ENCODE measurements at places on chromosomes 13 and 19. TPM values are rescaled to one million over a fixed set of nuclear protein-coding genes. Genes with fewer than 3 reads are reported as not detected.
A peak's percentile ranks its signal among the peaks of the same experiment; 100 is the strongest.

- DNase-seq: peak; percentile 53
Measured at GRCh38 chr19:16252459-16253205, 54.9 kb downstream of the AP1M1 start.

DNA sequence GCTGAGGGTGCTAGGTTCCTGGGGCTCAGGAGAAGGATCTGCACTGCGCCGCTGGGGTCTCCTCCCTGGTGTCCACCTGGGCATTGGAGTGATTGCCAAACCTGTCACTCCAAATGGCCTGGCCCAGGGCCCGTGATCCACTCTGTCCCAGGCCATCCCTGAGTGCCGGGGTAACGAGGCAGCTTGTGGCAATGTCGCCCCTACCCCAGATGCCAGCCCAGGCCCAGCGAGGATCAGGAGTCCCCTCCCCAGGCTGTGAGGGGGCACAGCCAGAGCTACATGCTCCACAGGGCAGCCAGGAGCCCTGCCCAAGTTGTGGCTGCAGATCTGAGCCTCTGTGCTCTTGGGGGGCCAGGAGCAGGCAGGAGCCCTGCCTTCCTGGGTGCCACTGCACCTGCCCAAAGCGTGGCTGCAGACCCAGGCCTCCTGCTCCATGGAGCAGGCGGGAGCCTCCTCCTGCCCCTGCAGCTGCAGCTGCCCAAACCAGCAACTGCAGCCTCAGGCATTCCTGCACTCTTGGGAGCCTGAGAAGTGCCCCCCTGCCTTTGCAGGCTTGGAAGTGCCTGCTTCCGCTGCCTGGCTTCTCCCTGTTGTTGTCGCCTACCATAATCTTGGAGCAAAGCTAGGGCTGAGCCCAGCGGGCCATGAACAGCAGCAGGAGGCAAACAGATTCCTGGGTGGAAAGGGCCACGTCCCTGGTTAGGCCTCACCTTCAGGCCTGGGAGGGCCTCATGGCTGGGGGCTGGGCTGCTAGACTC lies 4.6 kb downstream of the IGFL4 start:
- no peak for DNase-seq

The CEACAM1 gene
- total RNA-seq: 4.0 TPM

DNA sequence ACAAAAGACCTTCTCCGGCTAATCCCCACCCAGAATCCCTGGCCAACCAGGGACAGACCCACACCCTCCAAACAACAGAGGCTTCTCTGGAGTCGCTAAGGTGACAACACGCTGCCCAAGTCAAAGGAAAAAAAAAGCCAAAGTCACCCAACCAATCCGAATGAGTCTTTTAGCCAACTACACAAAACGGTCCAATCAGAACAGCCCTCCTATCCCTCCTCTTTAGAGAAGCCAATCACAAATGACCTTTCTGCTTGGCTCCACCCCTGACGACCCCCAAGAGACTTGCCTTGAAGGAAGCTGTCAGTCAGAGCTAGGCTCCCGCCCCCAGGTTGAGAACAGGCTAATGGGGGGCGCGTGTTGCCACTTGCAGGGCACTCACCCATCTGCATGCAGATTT lies 6.6 kb upstream of the FBXW9 start:
- no peak for DNase-seq

GRCh38 chr13:90702050-90702449 lies 645.4 kb upstream of the MIR17HG start:
- DNase-seq: no peak

GRCh38 chr13:98315466-98315865 lies 138.4 kb upstream of the RNF113B start:
- no peak for DNase-seq

The DNASE2 gene
- total RNA-seq: 19.2 TPM

The F7 gene
- total RNA-seq: not detected

The RXFP2 gene
- total RNA-seq: not detected

The NLRP9 gene
- total RNA-seq: not detected

DNA sequence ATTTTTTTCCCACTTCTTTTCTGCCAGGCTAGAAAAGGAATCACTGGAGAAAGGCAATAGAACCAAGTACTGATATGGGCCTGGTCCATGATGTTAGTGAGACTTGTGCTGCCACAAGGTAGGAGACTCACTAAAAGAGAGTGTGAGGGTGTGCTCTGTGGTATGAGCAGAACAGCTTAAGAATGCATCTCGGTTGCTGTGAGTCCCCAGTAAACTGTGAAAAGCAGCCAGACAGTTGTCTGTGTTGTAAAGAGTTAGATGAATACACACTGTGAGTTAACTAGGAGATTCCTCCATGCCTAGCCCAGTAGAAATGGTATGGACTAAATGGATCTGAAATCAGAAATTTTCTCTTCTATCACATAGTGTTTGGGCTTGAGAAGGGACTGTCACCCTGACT lies 1177.3 kb upstream of the MIR17HG start:
- no peak for DNase-seq

The DPF1 gene
- 0.40 TPM for total RNA-seq

The KLK10 gene
- 0.50 TPM for total RNA-seq

GRCh38 chr13:65435590-65435989 lies 1794.5 kb downstream of the PCDH9 start:
- DNase-seq: no peak

DNA sequence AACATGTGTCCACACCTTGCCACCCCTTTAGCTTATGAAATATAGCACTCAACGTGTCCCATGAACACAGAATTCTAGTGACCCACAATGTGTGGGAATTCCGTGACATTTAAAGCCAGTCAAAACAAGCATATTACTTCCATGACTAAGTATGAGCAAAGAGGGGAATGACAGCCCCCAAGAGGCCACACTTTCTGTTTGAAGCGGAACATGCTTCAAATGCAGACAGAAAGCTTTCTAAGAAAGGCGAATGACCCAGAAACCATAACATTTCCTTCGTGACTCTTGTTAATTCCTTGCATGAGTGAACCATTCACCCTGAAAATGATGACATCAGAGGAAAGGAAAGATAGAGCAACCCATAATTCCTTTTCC lies 122.0 kb upstream of the FNDC3A start:
- no peak for DNase-seq

The LHFPL6 gene
- total RNA-seq: 54.3 TPM

The ZNF415 gene
- 23.9 TPM for total RNA-seq

DNA sequence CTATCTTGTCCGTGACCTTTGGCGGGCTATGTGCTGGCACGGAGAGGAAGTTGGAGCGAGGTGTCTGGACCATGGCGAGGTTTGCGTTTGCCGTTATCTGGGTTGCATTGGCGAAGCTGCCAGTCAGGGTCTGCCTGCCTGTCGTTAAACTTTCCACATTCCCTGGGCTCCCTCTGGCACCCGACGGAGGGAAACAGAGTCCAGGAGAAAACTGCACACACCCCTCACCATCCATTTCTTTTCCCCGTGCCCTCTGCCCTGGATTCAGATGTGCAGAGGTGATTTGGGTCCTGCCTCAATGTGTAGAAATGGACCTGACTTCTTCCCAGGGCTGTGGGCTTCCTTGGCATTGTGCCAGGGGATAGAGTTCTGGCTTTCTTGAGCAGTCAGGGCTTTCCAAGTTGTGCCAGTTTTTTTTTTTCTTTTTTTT lies 142.4 kb downstream of the URI1 start:
- peak; percentile 41 for DNase-seq

- no peak for DNase-seq
Measured at GRCh38 chr19:21326169-21326568, 3.0 kb downstream of the ZNF708 start.

- no peak for DNase-seq
Measured at GRCh38 chr13:78993792-78994191, 334.8 kb upstream of the OBI1 start.

- no peak for DNase-seq
Measured at GRCh38 chr13:49821216-49822009, 28.9 kb upstream of the KPNA3 start.

GRCh38 chr13:44277459-44277858 lies 96.2 kb upstream of the SERP2 start:
- DNase-seq: no peak

The PCDH8 gene
- not detected for total RNA-seq

The ZNF444 gene
- total RNA-seq: 23.9 TPM

The TNNI3 gene
- total RNA-seq: 5,071 TPM

DNA sequence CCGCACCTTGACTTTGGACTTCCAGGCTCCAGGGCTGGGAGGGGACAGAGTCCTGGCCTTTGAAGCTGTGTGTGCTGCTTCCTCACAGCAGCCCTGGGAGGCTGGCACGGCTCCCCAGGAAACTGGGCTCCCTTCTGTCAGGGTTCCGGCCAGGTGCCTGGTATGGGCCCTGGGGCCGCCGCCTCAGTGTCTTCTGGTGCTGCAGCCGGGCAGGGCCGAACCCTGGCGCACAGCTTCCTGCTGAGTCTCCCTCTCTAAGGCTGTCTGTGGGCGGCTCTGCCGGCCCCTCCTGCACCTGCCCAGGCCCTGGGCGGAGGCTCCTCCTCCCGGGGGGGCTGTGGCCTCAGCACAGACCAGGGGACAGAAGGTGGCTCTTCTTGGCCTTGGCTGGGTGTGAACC lies 32.4 kb downstream of the GPX4 start:
- no peak for DNase-seq

GRCh38 chr19:17797424-17798201 lies 2.7 kb downstream of the B3GNT3 start:
- DNase-seq: no peak

The DPP9 gene
- total RNA-seq: 53.9 TPM

The FGF22 gene
- total RNA-seq: not detected

DNA sequence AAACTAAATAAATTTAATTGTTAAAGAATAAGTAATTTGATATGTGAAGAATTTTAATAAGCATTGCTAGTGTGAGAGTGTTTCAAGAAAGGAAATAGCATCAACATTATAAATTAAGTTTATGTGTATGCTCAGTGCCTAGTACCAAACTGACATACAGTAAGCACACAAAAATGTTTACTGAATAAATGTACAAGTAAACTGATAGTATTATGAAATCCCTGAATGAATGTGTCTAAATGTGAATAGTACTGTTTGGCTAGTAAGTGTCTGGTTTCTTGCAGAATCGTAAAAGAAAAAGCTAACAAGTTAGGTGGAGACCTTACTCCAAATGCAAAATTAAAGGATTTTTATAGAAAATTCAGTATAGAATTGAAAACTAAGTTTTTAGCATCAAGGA lies 233.6 kb downstream of the PCDH9 start:
- no peak for DNase-seq

DNA sequence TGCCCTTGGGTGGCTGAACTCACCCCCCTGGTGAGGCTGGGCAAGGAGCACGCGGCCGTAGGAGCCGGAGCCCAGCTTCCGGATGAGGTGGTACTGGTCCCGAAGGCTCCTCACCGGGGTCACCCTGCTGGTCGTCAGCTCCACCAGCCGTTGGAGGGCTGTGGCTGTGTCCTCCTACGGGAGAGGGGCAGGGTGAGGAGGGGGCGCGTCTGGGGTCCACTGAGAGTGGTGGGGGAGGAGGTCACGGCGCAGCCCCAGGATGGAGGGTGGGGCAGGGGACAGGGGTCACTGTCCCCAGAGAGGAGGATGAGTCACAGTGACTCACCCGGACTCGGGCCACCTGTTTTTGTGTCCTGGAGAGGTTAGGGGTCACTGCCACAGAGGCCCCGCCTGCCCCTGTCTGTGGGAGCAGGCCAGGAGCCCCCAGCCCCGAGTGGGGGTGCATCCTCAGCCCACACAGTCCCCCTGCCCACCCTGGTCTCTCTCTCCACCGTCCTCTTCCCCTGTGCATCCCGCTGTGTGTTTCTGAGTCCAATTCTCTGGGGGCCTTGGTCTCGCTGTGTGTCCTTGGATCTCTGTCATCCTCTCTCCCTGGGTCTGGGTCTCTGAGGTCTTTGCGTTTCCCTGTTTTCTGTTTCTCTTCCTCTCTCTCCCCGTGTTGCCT lies 435 bp downstream of the SBK3 start:
- no peak for DNase-seq

GRCh38 chr19:35357867-35358573 lies at the start of gene FFAR3:
Gene FFAR3, plus strand, starts transcription at chr19:35358460. Its CDS starts 431 bp downstream, at chr19:35358891.
- DNase-seq: peak; percentile 50

GRCh38 chr19:47021536-47022139 lies 2.0 kb downstream of the NPAS1 start:
- DNase-seq: no peak

- DNase-seq: no peak
Measured at GRCh38 chr13:99408703-99409000, 92.6 kb upstream of the TM9SF2 start.

- no peak for DNase-seq
Measured at GRCh38 chr13:95115525-95115924, 185.7 kb downstream of the ABCC4 start.

- DNase-seq: no peak
Measured at GRCh38 chr13:88544836-88545235, 873.7 kb downstream of the SLITRK5 start.

GRCh38 chr13:109803825-109804224 lies 17.4 kb upstream of the IRS2 start:
- DNase-seq: no peak

- no peak for DNase-seq
Measured at GRCh38 chr19:4951656-4952055, 17.3 kb upstream of the KDM4B start.

The LAIR2 gene
- total RNA-seq: not detected

DNA sequence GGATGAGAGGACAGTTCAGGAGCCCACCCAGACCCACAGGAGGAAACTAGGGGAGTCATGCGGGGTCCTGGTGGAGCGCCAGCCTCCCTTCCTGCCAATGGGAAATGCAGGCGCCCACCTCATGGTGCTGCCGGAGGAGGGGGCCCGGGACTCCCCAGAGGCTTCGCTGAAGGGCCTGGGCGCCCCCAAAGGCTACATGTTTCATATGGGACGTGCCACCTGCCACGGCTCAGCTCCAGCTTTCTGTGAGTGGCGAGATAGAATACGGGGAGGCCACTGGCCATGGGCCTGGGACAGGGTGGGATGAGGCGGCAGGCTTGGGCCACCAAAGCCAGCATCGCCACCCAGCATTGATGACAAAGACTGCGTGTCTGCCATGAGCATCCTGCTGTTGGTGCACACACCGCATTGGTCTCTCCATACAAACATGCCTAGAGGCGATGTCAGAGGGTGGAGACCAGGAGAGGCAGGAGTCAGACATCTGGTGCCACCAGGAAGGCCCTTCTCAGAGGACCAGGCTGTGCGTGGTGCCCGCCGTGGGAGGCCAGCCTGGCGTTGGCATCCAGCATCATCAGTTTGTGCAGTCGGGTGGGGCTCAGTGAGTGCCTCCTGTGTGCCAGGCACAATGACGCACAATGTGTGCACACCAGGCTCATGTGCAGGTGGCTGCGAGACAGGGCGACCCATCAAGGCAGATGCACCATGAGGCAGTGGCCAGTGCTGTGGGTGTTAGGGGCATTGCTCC lies 1.2 kb upstream of the F10 start:
- no peak for DNase-seq

DNA sequence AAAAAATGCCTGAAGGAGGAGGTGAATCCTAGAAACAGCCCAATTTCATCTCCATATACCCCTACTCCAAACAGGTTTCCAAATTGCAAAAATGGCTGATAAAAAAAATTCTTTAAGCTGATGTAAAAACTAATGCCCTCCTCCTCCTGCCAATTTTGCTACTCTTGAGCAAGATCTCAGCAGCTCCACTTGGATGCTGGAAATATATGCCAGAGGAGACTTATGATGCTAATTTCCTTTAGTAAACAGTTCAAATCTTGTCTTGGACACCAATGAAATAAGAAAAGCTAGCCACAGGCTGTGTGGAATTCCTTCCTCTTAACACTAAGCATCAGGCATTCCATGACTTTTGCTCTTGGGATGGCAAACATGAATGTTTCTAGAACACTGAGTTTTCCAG lies 67.5 kb downstream of the INSR start:
- DNase-seq: no peak

- DNase-seq: no peak
Measured at GRCh38 chr19:46727757-46728156, 10.8 kb upstream of the PRKD2 start.

The SKA3 gene
- 0.12 TPM for total RNA-seq
